Activated T-cell treated with anti-CD3 and anti-CD28 coated beads, Interleukin-2, amount 50 U/mL, for 4 hours (primary cell): ENCODE measurements at places on chromosomes 12 and 14.
A peak's percentile ranks its signal among the peaks of the same experiment; 100 is the strongest.

- no peak for DNase-seq
Observed at GRCh38 chr14:82562881-82563280, 1029.2 kb upstream of the SEL1L start.

GRCh38 chr12:50401500-50402081 is 906 bp downstream of the LARP4 start:
- no peak for DNase-seq

- DNase-seq: no peak
Observed at GRCh38 chr12:13443498-13443897, 247.0 kb downstream of the EMP1 start.

DNA sequence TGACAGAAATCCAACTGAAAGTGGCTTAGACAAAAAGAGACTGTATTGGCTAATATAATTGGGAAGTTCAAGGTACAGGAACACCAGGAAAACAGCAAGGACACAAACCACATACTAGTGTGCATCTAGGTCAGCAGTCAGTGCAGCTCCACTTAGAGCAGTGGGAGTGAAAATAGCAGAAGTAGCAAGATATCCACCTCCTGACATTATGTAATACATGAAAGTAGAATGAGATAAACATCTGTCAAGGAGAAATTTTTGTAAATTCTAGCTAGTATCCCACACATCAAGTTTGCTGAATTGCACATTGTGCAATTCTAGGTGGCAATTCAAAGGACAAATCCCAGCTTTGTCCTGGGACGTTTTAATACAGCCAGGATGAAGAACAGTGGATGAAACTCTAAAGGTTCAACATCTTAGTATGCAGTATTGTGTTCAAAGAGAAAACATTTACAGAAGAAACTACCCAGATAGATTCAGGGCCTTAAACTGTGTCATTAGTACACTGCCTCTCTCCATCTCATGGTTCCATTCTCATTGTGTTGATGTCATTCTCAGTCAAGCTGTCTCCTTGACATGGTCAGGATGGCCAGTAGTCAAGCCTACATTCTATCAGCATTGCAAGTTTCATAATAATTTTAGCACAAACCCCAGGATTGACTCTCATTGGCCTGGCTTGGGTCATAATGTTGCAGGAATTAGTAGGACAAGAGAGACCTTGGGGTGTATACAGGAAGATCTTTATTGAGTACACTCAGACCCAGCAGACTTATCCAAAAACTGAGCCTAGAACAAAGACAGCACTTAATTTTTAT is 56.8 kb downstream of the SDR9C7 start:
- DNase-seq: no peak

- peak; percentile 68 for DNase-seq
Observed at GRCh38 chr12:56007564-56008559, 10.8 kb downstream of the SUOX start.

DNA sequence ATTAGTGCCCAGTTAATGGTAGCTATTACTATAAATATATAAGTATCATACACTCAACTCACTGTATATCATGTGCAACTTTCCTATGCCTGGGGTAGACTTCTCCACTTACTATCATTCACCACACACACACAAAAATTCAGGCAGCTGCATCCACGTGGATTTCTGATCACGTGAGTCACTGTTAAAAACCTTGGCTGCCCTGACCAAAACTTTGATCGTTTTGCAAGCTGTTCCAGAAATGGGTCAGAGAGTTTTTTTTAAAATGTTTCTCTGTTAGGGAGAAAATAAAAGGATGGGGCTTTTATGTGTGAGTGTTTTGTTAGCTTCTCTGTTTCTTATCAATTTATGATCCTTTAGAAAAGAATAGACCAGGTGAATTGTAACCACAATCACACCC is 198.2 kb upstream of the CNOT2 start:
- no peak for DNase-seq

DNA sequence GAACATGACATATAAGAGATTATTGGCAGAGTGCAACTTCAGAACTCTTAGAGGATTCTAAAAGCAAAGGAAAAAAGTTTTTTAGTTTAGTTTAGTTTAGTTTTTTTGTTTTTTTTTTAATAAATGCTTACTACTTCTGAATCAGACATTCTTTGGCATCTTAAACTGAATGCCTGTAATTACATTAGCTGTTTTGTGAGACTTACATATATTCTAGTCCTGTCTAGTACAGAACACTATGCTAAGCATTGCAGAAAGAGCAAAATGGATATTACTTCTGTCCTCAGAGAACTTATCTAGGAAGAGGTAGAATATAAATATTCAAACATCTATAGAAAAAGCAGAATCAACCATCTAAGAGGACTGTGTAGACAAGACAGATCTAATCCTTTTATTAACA is 133.2 kb downstream of the RAD51B start:
- DNase-seq: no peak

DNA sequence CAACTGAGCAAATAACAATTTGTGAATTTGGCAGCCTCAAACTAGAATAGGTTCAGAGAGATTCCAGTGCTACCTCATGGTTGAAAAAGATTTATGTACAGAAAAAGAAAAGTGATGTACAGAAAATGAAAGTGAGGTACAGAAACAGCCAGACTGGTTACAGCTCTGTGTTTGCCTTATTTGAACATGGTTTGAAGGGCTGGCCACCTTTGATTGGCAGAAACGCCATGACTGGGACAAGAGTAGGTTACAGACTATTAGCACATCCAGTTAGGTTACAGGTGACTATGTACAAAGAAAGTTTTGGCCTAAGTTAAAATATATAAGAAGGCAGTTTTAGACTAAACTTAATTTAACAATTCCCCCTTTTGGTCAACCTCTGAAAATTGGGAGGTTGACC is 309.4 kb downstream of the BTG1 start:
- no peak for DNase-seq

DNA sequence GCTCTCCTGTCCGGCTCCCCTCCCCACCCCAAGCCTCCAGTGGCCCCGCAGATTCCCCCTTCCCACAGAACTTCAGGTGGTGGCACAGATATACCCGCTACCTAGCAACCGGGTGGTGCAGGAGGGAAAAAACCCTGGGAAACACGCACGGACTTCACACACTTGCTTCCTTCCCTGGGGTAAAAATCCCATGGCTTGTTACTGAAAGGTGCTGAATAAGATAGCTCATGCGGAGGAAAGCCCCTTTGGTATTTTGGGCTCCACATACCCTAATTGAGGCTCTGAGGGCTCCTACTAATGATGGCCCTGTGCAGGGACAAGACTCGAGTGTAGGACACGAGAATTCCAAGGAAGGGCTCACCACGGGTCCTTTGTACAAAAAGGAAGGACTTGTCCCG is 869 bp upstream of the RIMBP2 start:
- no peak for DNase-seq

- no peak for DNase-seq
Observed at GRCh38 chr12:89343127-89343526, 9.2 kb downstream of the DUSP6 start.

GRCh38 chr14:69531135-69531534 is 43.5 kb downstream of the CCDC177 start:
- no peak for DNase-seq

DNA sequence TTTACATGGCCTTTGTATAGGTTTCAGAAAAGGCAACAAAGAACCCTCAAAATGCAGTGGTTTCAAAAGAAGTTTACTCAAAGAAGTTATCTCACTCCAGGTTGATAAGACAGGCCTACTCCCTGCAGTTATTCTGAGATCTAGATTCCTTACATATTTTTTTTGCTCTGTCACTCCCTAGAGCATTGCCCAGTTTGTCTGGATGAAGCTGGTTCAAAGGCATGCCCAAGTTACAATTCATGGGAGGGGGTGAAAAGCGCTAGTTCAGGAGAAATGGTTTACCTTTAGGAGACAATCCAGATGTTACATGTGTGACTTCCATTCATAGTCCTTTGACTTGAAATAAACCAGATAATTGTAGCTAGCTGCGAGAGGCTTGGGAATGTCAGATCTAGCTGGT is 115.0 kb downstream of the TPH2 start:
- DNase-seq: no peak

- no peak for DNase-seq
Observed at GRCh38 chr12:75259143-75259542, 49.5 kb upstream of the KCNC2 start.

DNA sequence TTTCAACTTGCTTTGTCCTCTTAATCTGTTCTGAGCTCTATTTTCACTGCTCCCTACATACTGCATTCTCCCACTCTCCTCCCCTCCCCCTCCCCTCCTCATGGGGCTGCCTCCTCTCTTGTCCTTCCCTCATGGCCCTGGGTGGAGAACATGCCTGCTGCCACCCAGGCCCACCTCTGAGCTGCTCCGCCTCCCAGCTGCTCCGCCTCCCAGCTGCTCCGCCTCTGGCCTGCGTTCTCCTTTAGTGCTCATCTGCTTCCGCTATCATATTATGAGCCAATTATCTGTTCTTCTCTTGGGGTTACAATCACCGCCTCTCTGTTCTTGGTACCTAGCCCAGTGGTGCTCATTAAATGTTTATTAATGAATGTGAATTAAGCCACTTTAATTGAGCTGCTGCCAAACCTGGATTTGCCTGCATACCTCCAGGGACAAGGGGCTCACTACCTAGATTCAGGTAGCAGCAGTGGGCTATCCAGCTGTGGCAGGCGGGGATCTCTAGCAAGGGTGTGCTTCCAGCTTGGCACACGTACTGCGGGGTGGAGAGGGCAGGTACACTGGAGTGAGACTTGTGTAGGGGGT is 32.0 kb upstream of the FAM181A start:
- no peak for DNase-seq

DNA sequence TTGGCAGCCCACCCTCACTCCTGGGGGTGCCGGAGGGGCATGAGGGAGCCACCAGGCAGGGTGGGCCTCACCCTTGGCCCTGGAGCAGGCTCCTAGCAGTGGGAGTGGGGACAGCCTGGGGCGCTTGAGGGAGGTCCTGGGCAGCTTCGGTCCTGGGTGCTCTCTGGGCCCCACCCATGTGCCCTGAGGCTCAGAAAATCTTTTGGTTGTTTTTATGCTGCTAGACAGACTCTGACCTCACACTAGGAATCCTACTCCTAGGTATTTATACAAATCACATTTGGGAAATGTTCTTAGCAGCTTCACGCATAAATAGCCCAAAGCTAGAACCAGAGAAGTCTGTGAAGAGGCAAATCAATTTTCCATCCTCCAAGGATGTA is 10.9 kb upstream of the ULK1 start:
- no peak for DNase-seq

- no peak for DNase-seq
Observed at GRCh38 chr14:65044596-65044959, 57.7 kb downstream of the MAX start.

DNA sequence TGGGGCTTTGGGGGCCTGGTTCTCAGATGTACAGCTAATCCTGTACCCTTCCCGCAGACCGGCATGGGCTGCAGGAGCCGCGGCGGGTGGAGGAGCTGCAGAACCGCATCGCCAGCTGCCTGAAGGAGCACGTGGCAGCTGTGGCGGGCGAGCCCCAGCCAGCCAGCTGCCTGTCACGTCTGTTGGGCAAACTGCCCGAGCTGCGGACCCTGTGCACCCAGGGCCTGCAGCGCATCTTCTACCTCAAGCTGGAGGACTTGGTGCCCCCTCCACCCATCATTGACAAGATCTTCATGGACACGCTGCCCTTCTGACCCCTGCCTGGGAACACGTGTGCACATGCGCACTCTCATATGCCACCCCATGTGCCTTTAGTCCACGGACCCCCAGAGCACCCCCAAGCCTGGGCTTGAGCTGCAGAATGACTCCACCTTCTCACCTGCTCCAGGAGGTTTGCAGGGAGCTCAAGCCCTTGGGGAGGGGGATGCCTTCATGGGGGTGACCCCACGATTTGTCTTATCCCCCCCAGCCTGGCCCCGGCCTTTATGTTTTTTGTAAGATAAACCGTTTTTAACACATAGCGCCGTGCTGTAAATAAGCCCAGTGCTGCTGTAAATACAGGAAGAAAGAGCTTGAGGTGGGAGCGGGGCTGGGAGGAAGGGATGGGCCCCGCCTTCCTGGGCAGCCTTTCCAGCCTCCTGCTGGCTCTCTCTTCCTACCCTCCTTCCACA is 7.6 kb downstream of the NR4A1 start:
- DNase-seq: no peak

DNA sequence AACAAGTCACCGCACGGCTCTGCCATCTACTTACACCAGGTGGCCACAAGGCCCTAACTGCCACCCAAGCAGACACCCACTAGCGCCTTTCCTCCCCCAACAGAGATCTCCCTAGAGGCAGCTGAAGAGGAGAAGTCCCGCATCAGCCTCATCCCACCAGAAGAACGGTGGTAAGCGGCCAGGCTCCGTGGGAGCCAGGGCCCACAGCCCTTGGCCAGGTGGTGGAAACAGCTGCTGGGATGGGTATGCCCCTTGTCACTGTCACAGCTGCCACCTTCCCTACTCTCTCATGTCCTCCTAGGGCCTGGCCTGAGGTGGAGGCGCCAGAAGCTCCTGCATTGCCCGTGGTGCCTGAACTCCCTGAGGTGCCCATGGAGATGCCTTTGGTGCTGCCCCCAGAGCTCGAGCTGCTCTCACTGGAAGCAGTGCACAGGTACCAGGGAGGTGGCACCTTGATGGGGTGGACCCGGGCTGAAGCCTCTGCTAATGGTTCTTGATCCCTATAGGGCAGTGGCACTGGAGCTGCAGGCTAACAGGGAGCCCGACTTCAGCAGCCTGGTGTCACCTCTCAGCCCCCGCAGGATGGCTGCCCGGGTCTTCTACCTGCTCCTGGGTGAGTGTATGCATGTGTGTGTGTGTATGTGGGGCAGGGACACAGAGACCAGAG is 7.5 kb downstream of the REC8 start:
- no peak for DNase-seq

DNA sequence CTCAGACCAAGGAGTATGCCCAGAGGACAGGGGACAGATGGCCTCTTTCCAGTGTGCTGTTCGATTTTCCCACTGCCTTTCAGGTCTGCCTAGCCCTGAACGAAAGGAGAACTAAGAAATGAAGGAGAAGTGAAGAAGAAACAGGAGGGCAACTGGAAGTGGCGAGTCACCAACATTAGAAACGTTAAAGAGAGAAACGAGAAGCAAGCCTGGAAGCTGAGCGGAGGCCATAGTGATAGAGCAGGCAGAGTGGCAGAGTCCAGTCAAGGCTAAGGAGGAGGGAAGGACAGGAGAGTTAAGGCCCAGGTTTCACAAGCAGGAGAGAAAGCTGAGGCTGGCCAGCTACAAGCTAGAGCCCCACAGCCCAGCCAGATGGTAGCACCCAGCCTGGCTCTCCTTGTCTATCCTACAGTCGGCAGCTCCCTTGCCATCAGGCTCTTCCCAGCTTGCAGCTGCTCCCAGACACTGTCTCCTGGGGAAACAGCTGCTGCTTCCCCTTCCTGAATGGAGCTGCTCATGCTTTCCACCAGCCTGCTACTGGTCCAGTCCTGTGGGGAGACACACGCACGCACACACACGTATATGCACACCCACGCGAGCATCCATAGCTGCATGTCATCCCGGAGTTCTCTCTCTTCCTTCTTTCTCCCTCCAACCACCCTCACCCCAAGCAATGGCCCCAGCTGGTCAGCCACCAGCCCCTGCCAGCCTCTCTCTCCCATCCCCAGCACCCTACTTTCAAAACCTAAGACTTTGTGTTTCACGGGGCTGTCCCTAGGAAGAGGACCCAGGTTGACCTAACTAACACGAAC is 139.7 kb upstream of the CCND2 start:
- no peak for DNase-seq
